GM18507 (cell line): ENCODE measurements at places on chromosomes 2 and 18.
A peak's percentile ranks its signal among the peaks of the same experiment; 100 is the strongest.

- DNase-seq = no peak
Measured at GRCh38 chr2:78757191-78757590, 268.3 kb upstream of the REG3G start.

DNA sequence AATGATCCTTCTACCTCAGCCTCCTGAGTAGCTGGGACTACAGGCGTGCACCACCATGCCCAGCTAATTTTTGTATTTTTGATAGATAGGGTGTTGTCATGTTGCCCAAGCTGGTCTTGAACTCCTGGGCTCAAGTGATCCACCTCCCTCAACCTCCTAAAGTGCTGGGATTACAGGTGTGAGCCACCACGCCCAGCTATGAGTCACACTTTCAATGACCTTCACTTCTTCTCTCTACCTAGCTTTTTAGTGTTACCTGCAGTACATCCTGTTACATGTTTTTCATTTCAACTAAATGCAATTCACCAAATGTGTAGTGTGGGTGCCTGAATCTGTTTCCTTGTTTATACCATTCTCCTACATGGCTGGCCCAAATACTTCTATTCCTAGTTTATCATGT is 64.0 kb downstream of the SLC39A10 start:
- no peak for DNase-seq

DNA sequence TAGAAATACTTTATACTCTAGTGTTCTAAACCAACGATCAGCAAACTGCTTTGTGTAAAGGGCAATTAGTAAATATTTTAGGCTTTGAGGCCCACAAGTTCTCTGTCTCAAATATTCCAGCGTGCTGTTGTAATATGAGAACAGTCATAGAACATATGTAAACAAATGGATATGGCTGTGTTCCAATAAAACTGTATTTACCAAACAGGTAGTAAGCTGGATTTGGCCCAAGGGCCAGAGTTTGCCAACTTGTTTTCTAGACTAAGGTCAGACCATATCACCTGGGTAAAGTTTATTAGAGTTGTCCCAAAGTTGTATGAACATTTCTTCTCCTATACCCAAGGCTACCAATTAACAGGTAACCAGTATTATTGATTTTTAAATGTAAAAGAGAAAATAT is 303.2 kb upstream of the MC4R start:
- no peak for DNase-seq

- DNase-seq = no peak
Measured at GRCh38 chr2:154849482-154849881, 151.0 kb downstream of the KCNJ3 start.

DNA sequence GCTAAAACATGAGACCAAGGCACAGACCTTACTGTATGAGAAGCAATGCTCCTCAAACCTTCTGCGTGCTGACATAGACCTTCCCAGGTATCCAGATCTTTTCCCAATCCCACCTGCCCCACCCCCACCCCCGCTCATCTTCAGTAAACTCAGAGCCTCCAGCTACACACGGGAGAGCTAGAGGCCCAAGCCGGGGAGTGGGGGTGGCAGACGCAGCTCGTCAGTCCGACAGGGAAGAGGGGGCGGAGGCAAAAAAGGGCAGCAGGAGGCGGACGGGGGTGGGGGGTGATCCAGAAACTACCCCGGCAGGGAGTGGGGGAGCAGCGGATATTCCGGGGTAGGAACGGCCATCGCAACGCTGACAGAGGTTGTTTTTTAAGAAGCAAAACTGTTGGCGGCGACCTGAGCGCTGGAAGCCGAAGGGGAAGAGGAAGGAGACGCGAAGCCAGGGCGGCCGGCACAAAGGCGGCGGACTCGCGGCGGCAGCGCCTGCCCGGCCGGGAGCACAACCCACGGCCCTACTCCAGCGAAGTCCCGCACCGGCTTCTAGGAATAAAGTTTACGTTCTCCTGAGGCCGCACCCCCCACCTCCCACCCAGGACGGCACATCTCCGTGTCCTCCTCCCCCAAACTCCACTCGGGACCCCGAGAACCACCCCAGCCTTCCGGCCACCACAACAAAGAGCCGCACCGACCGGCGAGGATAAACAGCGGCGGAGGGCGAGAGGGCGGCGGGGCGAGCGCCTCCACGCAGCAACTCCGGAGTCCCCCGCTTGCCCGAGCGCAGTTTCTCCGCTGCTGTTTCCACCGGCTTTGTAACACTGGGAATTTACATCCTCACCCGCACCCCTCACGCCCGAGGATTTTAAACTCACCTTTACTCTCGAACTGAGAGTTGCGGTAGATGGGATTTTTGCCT is 722 bp downstream of the BAZ2B start:
- peak; percentile 39 for DNase-seq

GRCh38 chr2:114534116-114535084 is 92.0 kb downstream of the DPP10 start:
- DNase-seq = no peak

GRCh38 chr18:5568416-5568815 is 24.6 kb upstream of the EPB41L3 start:
- no peak for DNase-seq

DNA sequence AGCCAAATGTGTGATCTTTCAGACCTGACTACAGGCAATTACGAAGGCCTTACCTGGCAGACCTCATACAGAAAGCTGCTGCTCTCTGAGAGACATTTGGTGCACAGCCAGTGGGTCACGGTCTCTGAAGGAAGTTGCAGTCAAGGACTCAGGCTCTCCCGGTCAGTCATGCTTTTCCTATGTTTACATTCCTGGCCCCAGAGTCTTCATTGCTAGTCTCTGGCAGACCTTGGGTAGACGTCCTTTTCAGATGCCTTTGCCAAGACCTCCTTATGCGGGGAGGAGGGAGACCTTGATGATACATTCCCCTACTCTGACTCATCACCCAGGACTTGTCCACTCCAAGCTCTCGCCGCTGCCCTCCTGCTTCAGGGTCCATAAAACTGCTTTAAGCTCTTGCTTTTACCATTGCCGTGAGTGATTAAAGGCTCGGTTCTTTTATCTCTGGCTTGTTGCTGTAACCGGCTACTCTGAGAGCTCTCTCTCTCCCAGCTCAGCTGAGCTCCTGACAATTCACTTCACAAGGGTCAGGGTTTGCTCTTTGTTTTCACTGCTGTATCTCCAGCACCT is 62.0 kb upstream of the SLC35F5 start:
- DNase-seq = no peak

DNA sequence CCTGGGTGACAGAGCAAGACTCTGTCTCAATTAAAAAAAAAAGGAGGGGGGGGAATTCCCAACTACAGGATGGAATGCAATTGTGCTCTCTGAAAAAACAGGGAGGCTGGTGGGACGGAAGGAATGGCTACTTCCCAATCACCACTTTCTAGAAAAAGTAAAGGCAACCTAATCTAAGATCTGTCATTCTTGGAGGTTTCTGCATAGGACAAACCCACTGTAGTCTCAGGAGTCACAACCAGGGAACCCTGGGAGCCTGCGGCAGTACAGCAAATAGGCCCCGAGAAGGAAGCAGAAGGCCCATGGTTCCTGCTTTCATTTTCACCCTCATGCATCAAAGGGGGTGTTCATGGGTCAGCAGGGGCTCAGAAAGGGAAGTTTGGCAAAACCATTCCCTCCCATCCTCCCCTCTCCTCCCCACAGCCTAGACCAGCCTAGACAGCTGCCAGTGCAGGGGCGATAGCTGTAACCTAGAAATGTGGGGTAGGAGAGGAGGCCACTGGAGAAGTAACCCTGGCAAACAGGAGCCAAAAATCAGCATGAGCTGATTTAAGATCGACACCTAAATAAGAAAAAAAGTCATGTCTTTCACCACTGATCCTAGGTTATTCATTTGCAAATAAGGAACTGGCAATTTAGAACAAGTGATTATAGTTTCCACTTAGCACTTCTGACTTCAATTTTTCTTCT is 48.0 kb downstream of the TRABD2A start:
- DNase-seq = peak; percentile 9

DNA sequence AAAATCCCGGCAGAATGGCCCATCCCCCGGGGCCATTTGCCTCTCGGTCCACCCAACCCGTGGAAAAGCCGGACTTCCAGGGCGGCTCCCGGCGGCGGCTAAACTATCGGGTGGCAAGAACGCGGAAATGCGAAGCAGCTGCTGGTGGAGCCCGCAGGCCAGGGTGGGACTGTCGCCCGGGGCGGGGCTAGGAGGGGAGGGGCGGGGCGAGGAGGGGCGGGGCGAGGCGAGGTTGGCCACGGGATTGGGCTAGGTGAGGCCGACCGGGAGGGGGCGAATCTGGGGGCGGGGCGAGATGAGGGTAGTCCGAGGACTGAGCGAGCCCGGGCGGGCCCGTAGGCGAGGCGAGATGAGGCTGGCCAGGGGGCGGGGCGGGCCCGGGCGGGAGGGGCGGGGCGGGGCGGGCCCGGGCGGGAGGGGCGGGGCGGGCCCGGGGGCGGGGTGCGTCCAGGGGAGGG is 315 bp upstream of the SLC66A3 start:
- peak; percentile 100 for DNase-seq

- DNase-seq = no peak
Measured at GRCh38 chr2:121798617-121799016, 43.2 kb downstream of the TSN start.

- no peak for DNase-seq
Measured at GRCh38 chr18:34084635-34085034, 140.1 kb downstream of the NOL4 start.

DNA sequence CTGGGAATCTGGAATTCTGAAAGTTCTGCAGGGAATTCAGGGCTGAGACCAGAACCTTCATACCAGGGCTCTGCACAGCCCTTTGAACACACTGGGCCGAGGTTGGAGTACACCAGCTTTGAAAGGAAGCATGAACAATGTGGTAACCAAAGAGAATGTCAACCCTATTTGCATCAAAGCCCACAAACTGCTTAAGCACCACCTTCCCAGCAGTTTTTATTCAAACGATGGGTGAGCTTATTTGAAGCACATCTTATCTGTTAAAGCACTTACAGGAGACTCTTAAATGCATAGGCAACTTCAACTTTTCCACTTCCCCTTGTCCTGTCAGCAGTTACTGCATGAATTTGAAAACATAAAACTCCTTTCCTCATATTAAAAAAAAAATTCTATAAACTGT is 96.6 kb downstream of the TXNL1 start:
- no peak for DNase-seq

GRCh38 chr2:17713291-17713690 is 40.3 kb downstream of the SMC6 start:
- DNase-seq = no peak

GRCh38 chr2:197777823-197778407 is 7.2 kb downstream of the BOLL start:
- no peak for DNase-seq

DNA sequence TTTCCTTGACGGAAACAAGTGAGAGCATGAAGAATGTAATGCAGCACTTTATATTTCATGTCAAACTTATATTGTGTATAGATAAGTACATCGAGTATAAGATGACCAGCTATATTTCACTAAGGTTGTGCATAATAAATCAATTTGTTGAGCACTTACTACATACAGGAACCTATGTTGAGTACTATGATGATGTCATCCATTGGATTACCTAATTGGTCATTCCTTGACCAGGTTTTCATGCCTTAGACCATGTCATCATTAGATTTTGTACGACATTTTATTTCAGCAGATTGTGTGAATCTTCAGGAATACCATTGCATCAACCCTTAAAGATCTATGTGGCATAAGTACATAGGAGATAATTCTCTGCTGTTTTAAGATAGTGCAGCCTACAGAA is 119.7 kb downstream of the CPS1 start:
- no peak for DNase-seq

DNA sequence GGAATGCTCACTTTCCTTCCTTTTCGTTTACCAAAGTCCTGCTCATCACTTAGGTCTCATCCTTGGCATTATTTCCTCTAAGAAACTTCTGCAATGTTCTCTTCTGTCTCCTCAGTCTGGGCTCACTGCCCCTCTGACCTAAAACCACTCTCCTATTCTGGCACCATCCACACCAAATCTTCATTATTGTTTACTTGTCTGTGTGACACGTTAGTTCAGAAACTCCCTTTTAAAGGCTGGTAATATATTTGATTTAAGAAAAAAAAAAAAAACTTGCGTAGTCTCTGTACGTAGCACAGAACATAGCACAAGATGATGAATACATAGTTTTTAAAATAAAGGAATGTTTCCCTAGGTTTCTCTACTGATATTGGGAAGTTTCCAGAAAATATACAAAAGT is 118.8 kb upstream of the CAVIN2 start:
- no peak for DNase-seq

DNA sequence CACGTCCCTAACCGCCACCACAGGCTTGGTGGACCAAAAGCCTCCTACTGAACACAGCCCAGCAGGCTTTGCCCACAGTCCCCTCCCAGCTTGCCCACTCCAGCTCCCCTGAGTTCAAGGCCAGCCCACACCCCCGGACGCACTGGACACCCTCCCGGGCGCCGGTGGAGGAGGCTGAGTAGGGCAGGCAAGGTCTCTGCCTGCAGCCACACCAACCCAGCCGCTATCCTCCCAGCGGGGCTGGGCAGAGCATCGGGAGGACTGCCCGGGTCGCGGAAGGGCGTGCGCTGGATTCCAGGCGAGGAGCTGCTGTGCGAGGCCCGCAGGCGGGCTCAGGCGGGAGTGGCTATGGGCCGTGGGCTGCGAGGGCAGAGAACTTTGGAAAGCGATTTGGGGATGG is 49.5 kb downstream of the PLEKHB2 start:
- DNase-seq = no peak

DNA sequence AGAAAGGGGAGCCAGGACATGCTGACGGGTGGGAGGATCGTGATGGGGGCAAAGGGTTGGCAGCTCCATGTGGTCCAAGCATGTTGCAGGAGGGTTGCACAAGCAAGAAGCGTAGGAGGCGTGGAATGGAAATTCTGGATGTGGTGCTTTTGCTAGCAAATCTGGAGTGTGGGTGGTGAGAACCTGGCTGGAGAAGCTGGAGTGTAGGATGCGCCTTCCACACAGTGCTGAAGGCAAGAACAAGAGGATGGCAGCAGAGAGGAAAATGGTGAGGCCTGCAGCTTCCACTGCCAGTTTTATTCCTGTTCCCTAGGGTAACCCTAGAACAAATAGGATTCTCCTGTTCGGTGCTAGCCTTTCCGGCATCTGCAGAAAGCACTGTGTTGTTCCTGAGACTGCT is 22.4 kb downstream of the CREG2 start:
- no peak for DNase-seq

GRCh38 chr18:57901825-57902589 is 98.9 kb upstream of the ATP8B1 start:
- DNase-seq = no peak

DNA sequence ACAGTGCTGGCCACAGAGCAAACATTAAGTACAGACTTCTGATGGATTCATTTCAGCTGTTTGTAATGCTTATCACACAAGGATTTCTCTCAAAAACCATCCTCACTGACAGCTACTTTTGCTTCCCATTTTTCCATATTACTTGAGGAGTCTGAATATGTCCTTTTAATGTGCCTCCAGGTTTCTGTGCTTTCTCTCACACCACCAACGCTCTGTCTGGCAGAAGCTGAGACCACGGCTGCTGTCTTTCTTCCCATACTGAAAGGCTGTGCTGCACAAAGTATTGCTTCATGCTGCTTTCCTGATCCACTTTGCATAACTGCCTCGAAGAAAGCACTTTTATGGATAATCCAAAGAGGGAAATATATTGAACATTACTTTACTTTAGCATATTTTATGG is 312.1 kb upstream of the ZEB2 start:
- no peak for DNase-seq

GRCh38 chr2:45303417-45304202 is 294.4 kb upstream of the SIX2 start:
- no peak for DNase-seq

GRCh38 chr2:108611021-108611420 is 76.8 kb downstream of the LIMS1 start:
- no peak for DNase-seq

GRCh38 chr2:176392249-176392648 is 123.0 kb downstream of the MTX2 start:
- no peak for DNase-seq

- DNase-seq = no peak
Measured at GRCh38 chr2:96923810-96924774, 54.2 kb upstream of the SEMA4C start.
